ENCODE measurements at places on chromosomes 3 and 15.

DNA sequence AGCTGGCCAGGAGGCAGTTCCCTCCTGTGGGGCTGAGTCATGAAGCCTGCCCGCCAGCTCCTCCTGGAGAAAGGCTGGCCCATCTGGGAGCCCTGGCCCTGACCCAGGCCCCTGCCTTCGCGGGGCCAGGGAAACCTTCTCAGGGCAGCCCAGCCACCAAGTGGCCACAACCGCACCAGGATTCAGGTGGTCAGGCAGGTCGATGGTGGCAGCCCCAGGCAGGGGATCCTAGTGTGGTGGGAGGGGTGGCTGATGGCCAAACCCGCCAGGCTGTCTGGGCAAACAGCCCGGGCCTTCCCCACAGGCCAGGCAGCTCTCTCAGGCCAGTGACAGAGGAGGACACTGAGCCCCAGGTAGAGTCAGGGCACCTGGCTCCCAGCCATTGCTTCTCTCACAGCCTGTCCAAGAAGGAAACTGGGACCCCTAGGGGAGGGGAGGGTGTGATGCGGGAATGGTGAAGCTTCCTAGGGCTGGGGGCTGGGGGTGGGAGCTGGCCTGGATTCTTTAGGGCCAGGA is 1.2 kb downstream of the TWF2 start:
- no peak for DNase-seq

DNA sequence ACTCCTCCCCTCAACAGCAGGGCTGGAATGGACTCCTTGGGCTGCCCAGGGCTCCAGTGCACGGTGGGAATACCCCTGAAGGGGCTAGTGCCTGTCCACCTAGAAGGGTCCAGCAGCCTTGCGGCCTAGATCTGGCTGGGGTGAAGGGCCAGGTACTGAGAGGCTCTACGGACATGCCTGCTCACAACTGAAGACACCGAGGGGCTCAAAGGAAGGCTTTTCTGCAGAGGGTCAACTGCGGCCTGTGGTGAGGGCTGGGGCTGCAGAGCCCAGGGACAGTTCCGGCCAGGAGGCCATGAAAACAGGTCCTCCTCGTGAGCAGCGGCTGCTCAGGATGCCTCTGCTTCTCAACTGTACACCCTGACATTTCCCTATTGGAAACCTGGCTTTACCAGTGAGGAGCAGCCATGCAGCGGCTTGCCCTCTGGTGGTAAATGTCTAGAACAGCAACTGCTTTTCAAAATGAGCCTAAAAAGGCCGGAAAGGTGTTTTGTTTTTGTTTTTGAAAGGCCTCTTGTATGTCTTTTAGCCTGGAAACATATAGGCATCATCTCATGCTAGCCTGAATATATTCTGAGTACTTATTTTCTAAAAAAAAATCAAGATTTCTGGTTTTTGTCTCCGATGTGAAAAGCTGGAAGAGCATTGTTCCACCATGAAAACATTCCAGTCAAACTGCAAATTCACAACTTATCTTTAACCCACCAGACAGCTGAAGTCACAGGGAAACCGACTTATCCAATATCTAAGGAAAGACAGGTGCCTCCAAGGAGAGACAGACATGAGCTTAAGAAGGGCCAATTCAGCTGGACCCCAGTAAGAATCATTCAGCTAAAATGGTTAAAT is 163.4 kb downstream of the KLF13 start:
- no peak for DNase-seq

DNA sequence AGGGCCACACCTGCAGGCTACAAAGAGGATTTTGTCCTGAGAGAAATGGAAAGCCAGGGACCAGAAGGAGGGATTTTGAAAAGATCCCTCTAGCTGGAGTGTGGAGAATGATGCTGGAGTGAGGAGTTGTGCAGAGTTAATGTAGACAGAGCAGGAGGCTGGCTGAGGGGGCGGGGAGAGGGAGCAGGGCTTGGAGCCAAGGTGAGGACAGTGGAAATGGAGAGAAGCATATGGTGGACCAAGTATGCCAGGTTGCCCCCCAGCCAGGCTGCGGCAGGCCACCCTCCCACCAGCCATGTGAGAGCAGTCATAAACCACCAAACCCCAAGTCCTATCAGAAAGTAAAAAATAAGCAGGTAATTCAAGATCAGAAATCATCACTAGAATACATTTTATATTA is 14.7 kb downstream of the RARRES1 start:
- DNase-seq: no peak

- DNase-seq: no peak
Observed at GRCh38 chr3:46194868-46195553, 13.1 kb downstream of the CCR1 start.

- DNase-seq: no peak
Observed at GRCh38 chr3:115512565-115513415, 110.5 kb upstream of the GAP43 start.

DNA sequence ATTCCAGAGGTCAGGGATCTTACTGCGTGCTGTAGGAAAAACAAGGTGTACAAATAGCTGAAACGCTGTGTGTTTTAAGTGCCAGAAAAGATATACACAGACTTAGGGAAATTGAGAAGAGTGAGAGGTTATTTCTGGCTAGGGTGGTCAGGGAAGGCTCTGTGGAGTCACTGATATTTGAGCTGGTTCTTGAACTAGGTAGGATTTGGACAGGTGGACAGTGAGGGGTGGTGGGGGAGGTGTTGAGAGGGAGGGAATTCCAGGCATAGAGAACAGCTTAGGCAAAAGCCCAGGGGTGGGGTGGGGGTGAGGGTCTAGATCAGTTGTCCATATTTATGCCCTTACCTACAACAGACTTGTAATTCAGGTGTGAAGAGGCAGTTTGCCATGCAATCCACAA is 7.0 kb downstream of the SEMA6D start:
- DNase-seq: no peak

DNA sequence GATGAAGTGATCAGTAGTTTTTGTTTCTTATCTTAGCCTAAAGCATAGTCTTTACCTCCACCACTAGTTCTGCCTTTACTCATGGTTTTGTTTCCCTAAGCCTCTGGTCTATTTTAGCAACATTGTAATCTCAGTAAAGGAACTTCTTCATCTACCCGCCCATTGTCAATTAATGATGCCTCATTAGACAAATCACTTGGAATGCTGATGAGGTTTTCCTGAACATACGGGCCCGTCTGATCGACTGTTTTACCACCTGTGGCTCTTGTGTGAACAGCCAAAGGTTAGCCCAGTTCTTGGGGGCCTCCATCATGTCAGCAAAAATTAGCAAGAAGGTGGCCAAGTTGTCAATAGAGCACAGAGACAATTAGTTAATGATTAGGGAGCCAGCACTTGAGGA is 470.1 kb upstream of the ARRDC4 start:
- DNase-seq: no peak

Measured in activated naive CD8-positive, alpha-beta T cell treated with anti-CD3 and anti-CD28 coated beads, Interleukin-2, amount 50 U/mL, for 16 hours (primary cell).